Mammary microvascular endothelial cell (primary cell): ENCODE measurements at places on chromosomes 2 and 18. TPM values are rescaled to one million over a fixed set of nuclear protein-coding genes. Genes with fewer than 3 reads are reported as not detected.

The ICOS gene
- not detected in 2 replicates for total RNA-seq

The ITGB6 gene
- 0.39 TPM in 1 of 2 replicates, not detected in the other for total RNA-seq

The TSPYL6 gene
- not detected in 2 replicates for total RNA-seq

The LRRTM1 gene
- not detected in 2 replicates for total RNA-seq

The PAX3 gene
- not detected in 2 replicates for total RNA-seq

The SNORC gene
- 0.10 and 1.6 TPM in 2 replicates for total RNA-seq

The SPEG gene
- total RNA-seq = 0.05 TPM in 1 of 2 replicates, not detected in the other

The SNRNP27 gene
- total RNA-seq = 48.5 and 55.8 TPM in 2 replicates

The ASXL3 gene
- total RNA-seq = not detected in 2 replicates

The EML6 gene
- 0.13 and 0.89 TPM in 2 replicates for total RNA-seq

The CDK15 gene
- 0.07 TPM in 1 of 2 replicates, not detected in the other for total RNA-seq

The AKAIN1 gene
- not detected in 2 replicates for total RNA-seq

The FHOD3 gene
- total RNA-seq = 0.05 TPM in 1 of 2 replicates, not detected in the other

The DSG1 gene
- not detected in 2 replicates for total RNA-seq

The KIAA2012 gene
- not detected in 2 replicates for total RNA-seq

The GKN2 gene
- total RNA-seq = 0.20 TPM in 1 of 2 replicates, not detected in the other

The RAD51AP2 gene
- total RNA-seq = not detected in 2 replicates

The GCKR gene
- total RNA-seq = 0.34 and 3.7 TPM in 2 replicates

The G6PC2 gene
- total RNA-seq = not detected in 2 replicates

The ALKAL2 gene
- not detected in 2 replicates for total RNA-seq

The MC2R gene
- not detected in 2 replicates for total RNA-seq

The CCBE1 gene
- total RNA-seq = 2.0 and 3.5 TPM in 2 replicates

The IL18RAP gene
- not detected in 2 replicates for total RNA-seq

The MAL gene
- total RNA-seq = not detected in 2 replicates

The GAD1 gene
- not detected in 2 replicates for total RNA-seq

The UGT1A1 gene
- total RNA-seq = not detected in 2 replicates

The TMEM198 gene
- total RNA-seq = not detected in 2 replicates

The MYO7B gene
- 0.10 and 0.27 TPM in 2 replicates for total RNA-seq

The INO80B gene
- 16.2 and 17.2 TPM in 2 replicates for total RNA-seq

The CPS1 gene
- total RNA-seq = 1.3 and 1.5 TPM in 2 replicates

The CFC1 gene
- total RNA-seq = not detected in 2 replicates

The NCL gene
- total RNA-seq = 131 and 178 TPM in 2 replicates

The HOXD3 gene
- total RNA-seq = 4.6 and 4.9 TPM in 2 replicates

The STPG4 gene
- 0.33 TPM in 1 of 2 replicates, not detected in the other for total RNA-seq

The TXNDC2 gene
- total RNA-seq = not detected in 2 replicates

The GPBAR1 gene
- not detected in 2 replicates for total RNA-seq

The FSHR gene
- total RNA-seq = not detected in 2 replicates

The KLHL41 gene
- total RNA-seq = not detected in 2 replicates

The BUB1 gene
- 45.8 and 49.7 TPM in 2 replicates for total RNA-seq

The POTEC gene
- not detected in 2 replicates for total RNA-seq

The DCC gene
- not detected in 2 replicates for total RNA-seq

The RASGRP3 gene
- total RNA-seq = 68.6 and 106 TPM in 2 replicates

The HOXD11 gene
- total RNA-seq = 0.10 TPM in 1 of 2 replicates, not detected in the other

The SRD5A2 gene
- total RNA-seq = not detected in 2 replicates

The NETO1 gene
- not detected in 2 replicates for total RNA-seq

The LBX2 gene
- total RNA-seq = 2.5 and 4.3 TPM in 2 replicates
